ENCODE measurements at places on chromosomes 1 and 21.
A peak's percentile ranks its signal among the peaks of the same experiment; 100 is the strongest.

GRCh38 chr21:38950435-38951094, 144.8 kb downstream of the ETS2 start:
- DNase-seq, result no peak

DNA sequence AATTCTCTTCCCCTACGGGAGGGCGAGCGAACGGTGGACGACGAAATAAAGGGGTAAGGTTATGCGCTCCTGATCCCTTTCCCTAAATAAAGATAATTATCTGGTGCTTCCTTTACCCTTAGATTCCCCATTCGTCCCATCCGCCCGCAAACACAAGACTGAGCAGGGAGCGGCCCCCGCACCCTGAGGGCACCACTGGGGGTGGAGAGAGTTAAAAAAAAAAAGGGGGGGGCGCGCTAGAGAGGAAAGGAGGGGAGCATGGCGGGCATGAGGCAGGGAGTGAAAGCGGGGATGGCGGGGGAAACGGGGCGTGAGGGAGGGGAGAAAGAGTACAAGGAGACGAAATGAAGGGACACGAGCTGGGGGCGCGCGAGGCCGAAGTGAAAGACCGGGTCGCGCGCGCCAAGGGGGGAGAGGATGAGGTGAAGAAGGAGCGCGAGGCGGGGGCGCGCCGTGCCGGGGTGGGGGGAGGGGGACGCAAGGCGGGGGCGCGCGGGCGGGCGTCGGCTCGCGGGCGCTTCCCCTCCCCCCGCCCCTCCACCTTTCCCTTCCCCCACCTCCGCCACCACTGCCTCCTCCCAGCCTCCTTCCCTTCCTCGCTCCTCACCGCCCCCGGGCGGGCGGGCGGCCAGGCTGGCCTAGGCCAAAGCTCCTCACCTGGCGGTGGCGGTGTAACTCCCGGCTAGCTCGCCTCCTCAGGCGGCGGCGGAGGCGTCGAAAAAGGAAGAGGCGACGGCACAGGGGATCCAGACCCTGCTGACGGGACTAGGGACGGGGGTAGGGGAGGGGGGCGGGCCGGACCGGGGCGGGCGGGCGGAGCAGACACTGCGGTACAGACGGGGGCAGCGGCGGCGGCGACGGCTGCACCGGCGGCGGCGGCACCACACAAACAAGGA, 448 bp downstream of the GATAD2B start:
- DNase-seq, result no peak

DNA sequence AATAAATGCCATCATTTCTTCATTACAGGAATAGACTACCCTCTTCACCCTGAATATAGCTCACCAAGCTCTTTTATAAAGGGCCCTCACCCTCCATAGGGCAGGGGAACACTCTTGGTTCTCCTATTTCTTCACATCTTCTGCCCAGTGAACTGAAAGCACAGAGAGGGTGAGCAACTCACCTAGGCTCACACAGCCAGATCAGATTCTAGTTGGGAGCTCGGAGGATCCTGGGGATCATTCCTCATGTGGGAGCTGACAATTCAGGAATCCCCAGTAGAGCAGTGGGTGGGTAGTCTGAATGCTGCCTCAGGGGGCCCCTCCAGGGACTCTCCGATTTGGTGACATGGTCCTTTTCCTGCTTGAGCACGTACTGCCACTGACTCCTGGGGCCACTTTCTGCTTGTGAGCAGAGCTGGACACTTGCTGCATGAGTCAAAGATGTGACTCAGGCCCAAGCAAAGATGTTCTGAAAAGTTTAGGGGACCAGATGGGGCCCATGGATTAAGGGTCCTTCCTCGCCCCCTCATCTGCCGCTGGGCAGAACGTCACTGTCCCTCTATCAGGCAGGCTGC, 63.7 kb upstream of the WNT4 start:
- no peak for DNase-seq

DNA sequence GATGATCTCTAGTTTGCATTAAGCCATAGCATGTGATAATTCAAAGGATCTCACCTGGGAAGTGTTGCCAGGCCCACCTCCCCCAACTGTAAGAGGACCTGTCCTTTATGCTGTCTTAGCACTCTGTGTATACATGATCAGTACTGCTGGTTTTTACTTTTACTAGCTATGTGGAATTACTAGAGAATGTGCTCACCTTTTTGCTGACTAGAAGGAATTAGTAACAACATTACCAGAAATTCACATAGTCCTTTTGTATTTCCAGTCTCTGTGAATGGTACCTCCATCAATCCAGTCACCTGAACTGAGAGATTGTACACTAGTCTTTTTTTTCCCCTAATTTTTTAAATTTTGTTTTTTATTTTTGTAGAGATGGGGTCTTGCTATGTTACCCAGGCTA, 46.6 kb downstream of the EEIG2 start:
- no peak for DNase-seq

GRCh38 chr21:25837533-25838265, 102.9 kb downstream of the GABPA start:
- DNase-seq, result no peak

DNA sequence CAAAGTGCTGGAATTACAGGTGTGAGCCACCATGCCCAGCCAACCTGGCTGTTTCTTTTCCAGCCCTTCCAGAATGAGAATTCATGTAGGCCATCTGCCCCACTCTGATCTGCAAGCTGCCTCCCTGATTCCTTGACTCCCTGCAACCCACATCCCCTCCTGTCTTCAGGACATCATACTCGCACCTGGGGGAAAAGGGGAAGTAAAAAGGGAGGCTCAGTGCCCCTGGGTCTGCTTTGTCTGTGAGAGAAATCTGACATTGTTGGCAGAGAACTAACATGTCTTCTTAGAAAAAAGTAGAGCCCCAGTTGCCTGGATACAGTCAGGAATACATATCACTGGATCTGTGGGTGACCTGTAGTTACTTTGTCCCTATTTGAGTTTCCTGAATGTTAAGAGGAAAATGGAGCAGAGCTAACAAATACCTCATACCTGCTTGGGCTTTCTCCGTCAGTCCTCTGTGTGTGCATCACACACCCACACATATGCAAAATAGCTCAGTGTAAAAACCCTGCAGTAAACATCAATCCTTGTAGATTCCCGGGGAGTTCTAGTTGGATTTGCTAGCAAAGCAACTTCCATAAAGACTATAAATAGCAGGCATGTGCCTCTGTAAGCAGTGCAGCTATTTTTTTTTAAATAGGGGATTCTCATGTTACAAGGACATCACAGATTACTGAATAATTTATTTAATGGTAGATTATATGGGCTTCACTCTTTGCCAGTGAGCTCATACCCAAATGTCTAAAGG, 62.9 kb downstream of the TEX35 start:
- DNase-seq, result no peak

DNA sequence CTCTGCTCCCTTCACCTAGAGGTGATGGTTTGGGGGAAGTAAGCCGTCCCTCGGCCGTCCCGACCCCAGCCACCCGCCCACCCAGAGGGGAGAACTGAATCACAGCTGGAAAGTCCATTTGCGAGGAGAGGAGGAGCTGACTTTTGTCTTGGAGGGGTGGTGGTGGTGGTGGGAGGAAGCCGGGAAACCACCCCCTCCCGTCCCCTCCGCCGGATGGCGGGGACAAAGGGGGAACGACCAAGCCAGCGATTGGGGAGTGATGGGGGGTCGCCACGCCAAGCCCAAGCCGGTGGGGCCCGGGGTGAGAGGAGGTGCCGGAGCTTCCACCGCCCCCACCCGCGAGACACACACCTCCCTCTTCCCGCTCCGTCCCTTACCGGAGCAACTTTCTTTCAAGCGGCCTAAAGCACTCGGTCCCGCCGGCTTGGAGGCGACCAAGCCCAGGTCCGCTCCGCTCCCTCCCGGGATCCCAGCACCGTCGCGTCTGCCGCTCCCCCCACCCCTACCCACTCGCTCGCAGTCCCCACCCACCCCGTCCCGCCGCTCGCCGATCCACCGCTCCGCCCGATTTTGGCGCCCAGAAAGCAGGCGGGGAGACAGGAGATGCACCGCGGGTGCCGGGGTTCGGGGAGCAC, 540 bp downstream of the ARHGEF2 start:
- DNase-seq, result peak; percentile 41

GRCh38 chr1:174982971-174983689, 16.6 kb upstream of the CACYBP start:
- peak; percentile 82 for DNase-seq

- no peak for DNase-seq
Observed at GRCh38 chr1:181353526-181353925, 129.8 kb upstream of the CACNA1E start.

- DNase-seq, result no peak
Observed at GRCh38 chr1:232282498-232282897, 347.4 kb downstream of the SIPA1L2 start.

GRCh38 chr1:88029899-88030298, 654.2 kb upstream of the PKN2 start:
- no peak for DNase-seq

GRCh38 chr1:228778026-228778425, 42.7 kb downstream of the RHOU start:
- DNase-seq, result no peak

DNA sequence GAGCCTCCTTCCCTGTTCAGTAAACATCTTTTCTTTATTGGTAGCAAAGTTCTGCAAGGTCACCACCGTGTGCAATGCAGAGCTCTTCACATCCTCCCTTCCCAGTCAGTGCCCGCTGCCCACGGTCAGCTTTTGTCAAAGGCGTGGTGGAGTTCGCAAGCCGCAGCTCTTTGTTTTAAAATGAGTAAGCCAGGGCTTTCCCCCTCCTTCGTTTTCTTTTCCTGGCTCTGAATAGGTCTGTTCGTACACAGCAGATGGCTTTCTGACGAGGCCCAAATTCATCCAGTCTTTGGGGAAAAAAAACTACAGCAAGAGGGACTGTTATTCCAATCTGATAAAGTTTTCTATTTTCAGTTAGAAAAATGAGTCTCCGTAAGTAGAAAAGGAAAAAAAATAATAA, 153.2 kb downstream of the LRIG2 start:
- DNase-seq, result no peak

GRCh38 chr1:70571191-70571590, 160.1 kb downstream of the CTH start:
- DNase-seq, result no peak

DNA sequence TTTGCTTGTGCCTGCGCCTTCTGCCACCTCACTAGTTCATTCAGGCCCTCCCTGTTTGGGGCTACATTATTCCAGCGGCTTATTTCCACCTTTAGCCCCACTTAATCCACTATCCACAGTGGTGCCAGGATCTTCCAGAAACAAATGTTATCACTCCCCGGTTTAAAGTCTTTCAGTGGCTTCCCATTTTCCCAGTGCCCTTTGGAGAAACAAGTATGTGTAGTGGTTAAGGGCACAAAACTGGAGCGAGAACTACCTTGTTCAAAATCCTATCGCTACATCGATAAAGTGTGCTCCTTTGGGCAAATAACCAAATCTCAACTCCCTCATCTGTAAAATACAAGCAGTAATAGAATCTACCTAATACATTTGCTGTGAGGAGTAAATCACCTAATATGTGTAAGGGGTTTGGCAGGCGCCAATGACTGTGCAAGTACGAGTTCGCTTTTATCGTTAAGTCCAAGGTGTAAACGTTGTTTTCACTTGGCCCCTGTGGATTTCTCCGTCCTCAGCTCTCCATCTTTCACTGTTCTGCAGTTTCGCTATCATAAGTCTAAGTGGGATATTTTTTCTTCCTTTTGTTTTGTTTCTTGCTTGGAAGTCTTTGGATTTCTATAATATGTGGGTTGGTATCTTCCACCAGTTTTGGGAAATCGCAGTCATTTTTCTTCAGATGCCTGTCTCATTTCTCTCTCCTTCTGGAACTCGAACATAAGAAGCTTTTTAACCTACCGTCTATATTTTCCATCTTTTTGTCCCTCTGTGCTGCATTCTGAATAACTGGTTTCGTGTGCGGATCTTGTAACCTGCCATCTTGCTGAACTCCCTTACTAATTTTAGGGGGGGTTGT, 844 bp upstream of the MEAF6 start:
- DNase-seq, result no peak

DNA sequence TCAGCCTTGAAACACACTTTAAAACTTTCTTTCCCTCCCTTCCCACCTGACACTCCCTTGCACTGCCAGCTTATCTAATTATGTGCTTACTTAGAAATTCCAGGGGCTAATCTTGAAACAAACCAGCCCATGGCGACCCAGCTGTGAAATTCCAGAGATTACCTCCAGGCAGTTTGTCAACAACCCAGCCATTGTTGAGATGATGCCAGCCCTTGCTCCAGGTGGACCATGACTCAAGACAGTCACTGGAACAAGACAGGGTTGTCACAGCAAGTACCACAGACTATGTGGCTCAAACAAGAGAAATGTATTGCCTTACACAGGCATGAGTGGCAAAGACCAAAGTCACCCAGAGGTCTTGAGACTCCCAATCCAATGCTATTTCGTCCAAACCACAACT, 7.9 kb downstream of the FYB2 start:
- no peak for DNase-seq

GRCh38 chr1:27770293-27770830, 2.7 kb upstream of the STX12 start:
- DNase-seq, result no peak

GRCh38 chr1:205237526-205238484, 10.1 kb downstream of the TMCC2 start:
- peak; percentile 65 for DNase-seq

GRCh38 chr1:19469004-19469403, 16.3 kb downstream of the CAPZB start:
- no peak for DNase-seq

- no peak for DNase-seq
Observed at GRCh38 chr1:36083635-36084496, at the start of gene TEKT2. TEKT2 (plus strand) TSS chr1:36084094; CDS start chr1:36084922, 828 bp downstream.

- DNase-seq, result peak; percentile 96
Observed at GRCh38 chr1:207024202-207025145, 8.1 kb downstream of the C1orf116 start.

DNA sequence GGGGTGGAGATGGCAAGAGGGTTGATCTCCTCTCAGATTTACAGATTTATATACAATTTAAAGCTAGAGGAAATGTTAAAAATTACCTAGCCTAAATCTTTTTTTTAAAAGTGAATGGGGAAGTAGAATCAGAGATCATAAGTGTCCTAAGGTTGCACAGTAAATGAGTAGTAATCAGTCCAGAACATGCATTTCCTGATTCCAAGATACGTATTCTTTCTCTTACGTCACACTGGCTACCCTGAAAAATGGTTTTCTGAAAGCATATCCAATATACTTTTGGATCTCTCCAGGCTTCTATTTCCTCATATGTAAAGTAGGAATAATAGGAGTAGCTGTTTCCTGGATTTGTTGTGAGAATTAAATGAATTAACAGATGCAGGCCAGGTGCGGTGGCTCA, 11.7 kb downstream of the GADD45A start:
- DNase-seq, result no peak

DNA sequence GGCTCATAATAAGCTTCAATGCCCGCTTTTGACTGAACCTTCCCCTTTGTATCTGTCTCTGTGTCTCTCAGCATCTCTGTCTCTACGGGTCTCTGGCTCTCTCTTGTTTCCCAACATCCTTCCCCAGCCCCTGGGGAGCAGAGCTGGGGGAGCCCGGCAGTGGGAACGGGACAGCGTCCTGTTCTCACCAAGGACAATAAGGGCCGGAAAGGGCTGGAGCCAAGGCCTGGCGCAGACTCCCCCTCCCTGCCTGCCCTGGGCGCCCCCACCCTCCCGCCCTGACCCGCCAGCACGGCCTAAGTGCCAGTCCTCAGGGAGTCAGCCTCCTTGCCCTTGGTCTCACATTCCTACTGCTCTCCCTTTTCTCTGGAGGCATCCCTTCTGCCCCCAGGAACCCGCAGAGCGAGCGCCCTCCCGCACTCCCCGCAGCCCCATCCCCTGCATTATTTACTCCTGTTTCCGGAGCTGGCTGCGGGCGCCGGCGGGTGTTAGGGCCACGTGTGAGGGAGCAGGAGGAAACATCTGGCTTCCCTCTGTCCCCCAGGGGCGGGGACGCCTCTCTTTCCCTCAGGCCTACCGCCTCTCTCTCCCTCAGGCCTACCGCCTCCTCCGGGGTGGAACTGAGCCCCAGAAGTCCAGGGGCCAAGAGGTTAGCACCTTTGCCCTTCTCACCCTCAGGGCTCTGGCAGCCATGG, 6.5 kb downstream of the KRTCAP2 start:
- DNase-seq, result no peak

Measured in hematopoietic multipotent progenitor cell treated with erythropoietin and hydrocortisone succinate and interleukin-3 and kit ligand, for 17 days (in vitro differentiated cells).